ENCODE measurements at places on chromosomes 5 and 9. TPM values are rescaled to one million over a fixed set of nuclear protein-coding genes. Genes with fewer than 3 reads are reported as not detected.

DNA sequence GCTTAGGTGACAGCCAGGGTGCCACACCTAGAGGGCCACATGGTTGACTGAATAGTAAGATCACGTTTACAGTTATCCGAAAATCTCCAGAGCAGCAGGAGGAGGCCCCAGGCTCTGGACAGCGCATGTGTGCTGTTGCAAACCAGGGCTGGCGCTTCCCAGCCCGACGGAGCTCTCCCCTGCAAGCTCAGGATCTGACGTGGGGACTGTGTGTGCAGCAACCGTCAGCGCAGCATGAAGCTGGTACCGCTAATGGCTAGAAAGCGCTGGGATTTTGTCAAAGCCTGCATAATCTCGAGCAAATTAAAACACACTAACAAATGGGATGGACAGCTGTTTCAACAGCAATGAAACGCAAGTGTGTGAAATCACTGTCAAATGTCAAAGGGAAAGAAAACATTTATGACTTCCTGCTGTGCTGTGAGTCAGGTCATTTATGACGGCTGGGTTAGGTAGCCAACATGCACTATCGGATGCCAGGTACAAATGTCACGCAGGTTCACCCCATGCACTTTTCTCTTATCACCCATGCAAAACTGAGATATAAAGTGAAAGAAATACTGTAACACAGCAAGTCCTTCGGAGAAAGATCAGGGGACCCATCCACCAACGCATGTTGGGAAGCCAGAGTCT, 7.5 kb downstream of the SURF4 start:
- no peak for DNase-seq

DNA sequence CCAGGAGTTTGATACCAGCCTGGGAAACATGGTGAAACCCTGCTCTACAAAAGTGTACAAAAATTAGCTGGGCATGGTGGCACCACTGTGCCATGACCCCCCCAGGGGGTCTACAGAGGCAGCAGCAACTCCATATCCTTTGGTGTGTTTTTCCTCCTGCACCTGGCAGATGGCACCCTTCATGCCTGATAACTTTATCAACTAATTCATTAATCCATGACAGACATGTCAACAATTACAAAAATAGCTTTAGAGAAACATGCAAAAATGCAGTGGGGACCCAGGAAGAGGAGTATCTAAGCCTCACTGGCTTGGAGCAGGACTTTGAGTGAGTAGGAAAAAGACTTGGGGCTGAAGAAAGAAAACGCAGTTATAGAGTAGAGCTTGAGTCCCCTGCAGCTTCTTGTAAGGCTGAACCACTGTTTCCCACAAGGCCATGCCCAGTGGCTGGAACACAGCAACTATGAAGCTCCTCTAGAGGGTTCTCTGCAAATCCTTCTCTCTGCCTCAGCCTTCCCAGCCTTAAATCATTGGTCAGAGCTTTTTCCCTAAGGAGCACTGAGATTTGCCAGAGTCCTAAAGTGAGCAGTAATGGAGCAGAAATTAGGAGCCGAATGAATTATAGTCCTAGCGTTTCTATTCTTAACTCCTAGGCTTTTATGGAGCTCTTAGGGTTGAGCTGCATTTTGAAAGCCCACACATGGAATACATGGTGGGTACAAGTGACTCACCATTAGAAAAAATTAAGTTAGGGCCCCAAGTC, 25.5 kb upstream of the B4GALT1 start:
- DNase-seq = no peak

GRCh38 chr5:95712347-95712958, 18.7 kb upstream of the RHOBTB3 start:
- peak; percentile 74 for DNase-seq

- no peak for DNase-seq
Measured at GRCh38 chr9:3237121-3237520, 288.7 kb downstream of the RFX3 start.

The PPIC gene
- total RNA-seq = not detected

The NRARP gene
- 1.1 TPM for total RNA-seq

The AJM1 gene
- total RNA-seq = 3.8 TPM
